ENCODE measurements at places on chromosomes 7 and 10. TPM values are rescaled to one million over a fixed set of nuclear protein-coding genes. Genes with fewer than 3 reads are reported as not detected.
A peak's percentile ranks its signal among the peaks of the same experiment; 100 is the strongest.

DNA sequence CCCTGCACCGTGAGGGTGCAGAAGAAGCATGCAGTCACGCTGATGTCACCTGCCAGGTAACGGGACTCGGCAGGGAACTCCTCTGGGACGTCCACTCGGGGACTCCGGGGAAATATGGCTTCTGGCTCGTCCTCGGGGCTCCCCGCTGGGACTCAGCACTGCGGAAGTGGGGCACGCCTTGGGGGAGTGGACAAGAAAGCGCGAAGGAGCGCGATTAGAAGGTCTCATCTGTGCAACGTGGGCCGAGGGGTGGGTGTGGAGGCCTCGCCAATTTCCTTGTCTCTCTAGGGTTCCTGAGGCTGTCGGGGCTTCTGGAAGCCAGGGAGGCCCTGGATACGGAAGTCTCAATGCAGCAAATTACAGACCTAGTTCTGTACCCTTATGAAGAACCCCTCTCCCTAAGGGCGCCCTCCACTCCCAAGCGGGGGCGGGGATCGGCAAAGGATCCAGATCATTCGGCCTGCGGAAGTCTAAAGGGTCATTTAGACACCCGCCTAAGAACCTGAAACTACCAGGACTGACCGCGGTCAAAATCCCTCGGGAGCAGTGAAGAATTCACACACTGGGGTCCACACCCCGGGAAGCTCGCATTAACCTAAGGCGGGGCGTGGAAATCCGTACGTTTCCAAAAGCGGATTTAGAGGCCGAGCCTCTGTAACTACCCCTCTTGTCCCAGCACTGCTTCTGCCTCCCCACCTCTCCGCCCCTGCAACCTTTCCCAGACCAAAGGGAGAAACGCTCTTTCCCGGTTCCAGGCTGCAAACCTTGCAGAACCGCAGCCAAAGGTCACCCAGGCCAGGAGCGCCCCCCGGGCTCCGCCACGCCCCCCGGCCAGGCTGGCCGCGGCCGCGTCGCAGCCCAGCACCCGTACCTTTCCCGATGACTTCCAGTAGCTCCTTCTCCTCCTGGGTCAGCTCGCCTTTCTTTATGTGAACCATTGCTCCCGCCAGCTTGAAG is 640 bp downstream of the ANKMY2 start:
- peak; percentile 58 for DNase-seq

DNA sequence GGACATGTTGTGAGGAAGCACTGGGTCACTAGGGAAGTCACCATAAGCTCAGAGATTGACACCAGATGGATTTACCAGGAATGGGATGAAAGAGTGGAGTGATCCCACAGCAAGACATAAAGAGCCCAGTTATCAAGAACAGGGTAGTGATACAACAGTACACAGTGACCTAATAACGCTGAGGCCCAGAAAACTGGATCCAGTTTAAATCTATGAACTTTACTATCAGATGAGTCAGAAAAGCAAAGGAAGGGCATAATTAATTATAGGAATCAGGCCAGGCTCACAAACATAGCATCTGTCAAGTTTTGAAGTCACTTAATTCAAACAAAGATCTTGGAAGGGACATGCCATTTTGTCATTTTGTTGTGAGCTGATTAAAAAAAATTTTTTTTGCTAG is 73.5 kb downstream of the LRRN3 start:
- no peak for DNase-seq

ABCC2 gene
- total RNA-seq = 254 TPM

MAT1A gene
- total RNA-seq = 928 TPM

ZPBP gene
- not detected for total RNA-seq

Measured in left lobe of liver (tissue), 2 donors.